Left ventricle myocardium superior (tissue), 1 donor: ENCODE measurements at places on chromosomes 1 and 21. TPM values are rescaled to one million over a fixed set of nuclear protein-coding genes. Genes with fewer than 3 reads are reported as not detected.

THAP3 gene
- total RNA-seq: 14.9 TPM

COL24A1 gene
- 0.82 TPM for total RNA-seq

GRCh38 chr1:233582439-233582838 lies 31.5 kb upstream of the KCNK1 start:
- DNase-seq: no peak

ALPL gene
- 13.1 TPM for total RNA-seq

GRCh38 chr1:205998457-205999241 lies 4.5 kb downstream of the RAB7B start:
- DNase-seq: peak; percentile 56

ZC3H12A gene
- 4.3 TPM for total RNA-seq

LRRC53 gene
- not detected for total RNA-seq

SETSIP gene
- not detected for total RNA-seq

DNA sequence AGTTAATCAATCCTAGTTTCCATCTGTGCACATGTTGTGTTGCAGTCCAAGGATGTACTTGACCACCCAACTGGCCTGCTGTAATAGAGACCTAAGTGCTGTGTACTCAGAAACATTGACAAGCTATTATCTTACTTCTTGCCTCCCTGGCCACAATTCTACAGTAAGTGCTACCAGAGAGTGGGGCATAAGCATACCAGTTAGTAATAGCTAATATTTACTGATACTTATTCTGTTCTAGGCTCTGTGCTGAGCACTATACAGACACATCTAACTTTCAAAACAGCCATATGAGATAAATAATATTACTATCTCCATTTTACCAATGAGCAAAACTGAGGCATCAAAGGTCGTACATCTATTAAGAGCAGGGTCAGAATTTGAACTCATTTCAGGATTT lies 49.5 kb upstream of the NPL start:
- no peak for DNase-seq

DNA sequence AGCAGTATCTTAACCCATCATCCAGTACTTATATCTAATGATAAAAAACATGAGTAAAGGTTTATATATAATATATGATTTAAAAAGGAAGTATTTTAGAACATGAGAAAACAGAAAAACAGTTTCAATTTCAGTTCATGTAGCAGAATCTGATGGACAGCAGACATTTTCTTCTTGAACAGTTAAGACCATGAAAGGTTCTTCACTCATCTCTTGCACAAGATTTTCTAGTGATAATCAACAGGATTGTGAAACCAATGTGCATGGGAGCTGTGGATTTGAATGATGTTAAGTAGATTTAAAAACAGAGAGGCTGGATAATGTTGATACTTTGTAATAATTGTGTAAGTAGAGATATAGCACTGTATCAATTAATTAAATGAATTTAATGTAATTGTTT lies 1297.6 kb downstream of the BRINP3 start:
- DNase-seq: no peak

PTPN22 gene
- total RNA-seq: 0.40 TPM

DNA sequence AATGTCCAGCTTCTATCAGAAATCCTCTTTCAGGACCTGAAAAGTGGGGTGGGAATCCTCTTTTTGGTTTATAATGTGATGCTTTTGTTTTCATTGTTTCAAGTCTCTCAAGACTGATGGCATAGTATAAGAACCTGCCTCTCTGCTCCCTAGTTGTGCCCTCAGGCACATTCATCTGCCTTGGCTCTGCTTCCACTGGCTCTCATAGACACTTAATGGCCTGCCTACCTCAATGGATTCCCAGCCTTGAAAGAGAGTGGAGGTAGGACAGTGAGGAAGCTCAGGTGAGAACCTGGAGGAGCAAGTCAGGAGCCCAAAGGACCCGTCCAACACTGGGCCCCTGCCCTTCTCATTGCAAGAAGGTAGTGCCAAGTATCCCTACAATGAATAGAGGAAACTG lies 4.8 kb downstream of the TTLL7 start:
- no peak for DNase-seq

LCE1D gene
- not detected for total RNA-seq

GRCh38 chr1:20871419-20871818 lies 84.3 kb upstream of the HP1BP3 start:
- DNase-seq: no peak

CYP4X1 gene
- total RNA-seq: 1.6 TPM
